ENCODE measurements at places on chromosomes 5 and 9. TPM values are rescaled to one million over a fixed set of nuclear protein-coding genes. Genes with fewer than 3 reads are reported as not detected.
A peak's percentile ranks its signal among the peaks of the same experiment; 100 is the strongest.

The DMRT3 gene
- not detected for total RNA-seq

- DNase-seq, result no peak
These were observed 31.3 kb downstream of the CPEB4 start for GRCh38 chr5:173919443-173919842.

GRCh38 chr5:154223320-154223719 is 32.8 kb downstream of the GALNT10 start:
- DNase-seq, result no peak

The OLFM1 gene
- total RNA-seq, result not detected

DNA sequence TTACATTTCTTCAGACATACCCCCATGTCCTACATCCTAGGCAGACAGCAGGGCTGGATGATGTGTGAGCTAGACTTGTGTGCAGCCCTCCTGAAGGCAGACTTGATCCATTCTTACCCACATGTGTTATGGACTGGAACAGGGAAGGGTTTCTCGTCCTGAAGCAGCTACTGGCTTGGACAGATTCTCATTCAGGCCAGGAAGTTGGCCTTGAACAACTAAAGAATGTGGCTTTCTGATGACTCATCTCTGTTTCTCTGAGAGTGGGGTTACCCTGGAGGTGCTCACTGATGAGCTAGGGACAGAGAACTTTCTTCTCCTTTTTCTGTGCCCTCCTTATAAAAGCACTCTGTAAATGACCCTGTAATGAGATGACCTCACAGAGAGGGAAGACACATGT is 246.5 kb downstream of the PCSK5 start:
- peak; percentile 39 for DNase-seq

DNA sequence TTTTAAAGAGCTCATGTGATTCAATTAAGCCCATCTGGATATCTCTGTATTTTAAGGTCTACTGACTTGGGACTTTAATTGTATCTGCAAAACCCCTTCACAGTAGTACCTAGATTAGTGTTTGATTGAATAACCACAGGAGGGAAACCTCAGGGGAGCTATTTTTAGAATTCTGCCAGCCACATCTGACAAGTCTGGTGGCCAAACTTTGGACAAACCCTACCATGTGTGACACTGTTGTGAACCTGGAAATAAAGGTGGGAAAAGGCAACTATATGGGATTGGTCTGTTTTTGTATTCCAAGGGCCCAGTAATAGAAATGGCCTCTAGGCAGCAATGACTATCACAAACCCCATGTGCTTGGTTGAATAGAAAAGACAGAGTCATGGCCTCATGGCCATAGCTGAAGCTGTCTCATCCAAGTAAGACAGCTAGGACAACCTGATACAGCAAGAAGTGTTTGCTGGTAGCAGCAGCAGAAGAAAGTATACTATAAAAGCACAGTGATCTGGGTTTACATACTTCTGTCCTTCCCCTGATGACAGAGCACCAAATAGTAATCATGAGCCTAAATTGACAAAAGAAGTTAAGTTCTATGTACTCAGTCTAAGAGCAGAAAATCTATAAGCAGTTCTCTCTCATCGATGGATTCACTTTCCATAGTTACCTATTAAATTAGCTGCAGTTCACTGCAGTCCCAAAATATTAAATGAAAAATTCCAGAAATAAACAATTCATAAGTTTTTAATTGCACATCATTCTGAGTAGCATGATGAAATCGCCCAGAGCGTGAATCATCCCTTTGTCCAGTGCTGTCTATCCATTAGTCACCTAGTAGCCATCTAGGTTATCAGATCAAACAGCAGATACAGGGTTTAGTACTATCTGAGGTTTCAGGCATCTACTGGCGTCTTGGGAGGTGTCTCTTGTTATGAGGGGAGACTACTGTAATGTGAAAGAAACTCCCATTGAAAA is 189.8 kb downstream of the ARHGAP26 start:
- peak; percentile 66 for DNase-seq

- DNase-seq, result no peak
These were observed 40.5 kb upstream of the LPCAT1 start for GRCh38 chr5:1564182-1564748.

The SELENOP gene
- total RNA-seq, result 45.9 TPM

DNA sequence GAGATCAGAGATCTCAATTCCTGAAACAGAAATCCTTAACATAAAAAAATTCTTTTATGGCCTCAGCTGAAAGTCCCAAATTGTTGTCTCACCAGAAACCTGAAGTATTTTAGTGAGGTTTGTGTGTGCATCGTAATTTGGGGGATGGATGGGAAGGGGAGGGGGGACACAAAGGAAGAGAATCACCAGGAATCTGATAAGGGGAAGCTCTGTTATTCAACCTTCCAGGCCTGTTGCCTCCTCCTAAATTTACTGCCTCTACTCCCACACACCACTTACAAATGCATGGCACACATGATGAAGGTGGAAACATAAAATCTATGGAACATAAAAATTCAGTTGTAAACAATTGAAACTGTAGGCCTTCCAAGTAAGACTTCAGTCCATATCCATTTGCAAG is 97.7 kb downstream of the NPR3 start:
- DNase-seq, result no peak

All from myocyte (in vitro differentiated cells).